Hematopoietic multipotent progenitor cell treated with erythropoietin and hydrocortisone succinate and interleukin-3 and kit ligand, for 8 days (in vitro differentiated cells): ENCODE measurements at places on chromosomes 11 and 22.

GRCh38 chr11:129933262-129933661 lies 37.9 kb upstream of the NFRKB start:
- no peak for DNase-seq

GRCh38 chr11:14315130-14315529 lies 43.9 kb downstream of the RRAS2 start:
- no peak for DNase-seq

- peak; percentile 33 for DNase-seq
Measured at GRCh38 chr11:72239313-72239848, 4.6 kb downstream of the PHOX2A start.

DNA sequence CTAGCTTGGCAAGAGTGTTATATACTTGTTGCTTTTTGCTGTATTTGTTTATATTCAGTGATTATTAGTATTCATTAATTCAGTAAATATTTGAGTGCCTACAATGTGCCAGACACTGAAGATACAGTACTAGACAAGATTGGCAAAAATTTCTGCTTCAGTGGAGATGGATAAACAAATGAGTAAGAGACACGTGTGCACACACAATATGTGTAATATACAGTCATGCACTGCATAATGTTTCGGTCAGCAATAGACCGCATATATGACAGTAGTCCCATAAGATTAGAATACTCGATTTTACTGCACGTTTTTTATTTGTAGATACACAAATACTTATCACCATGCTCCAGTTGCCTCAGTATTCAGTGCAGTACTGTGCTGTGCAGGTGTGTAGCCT lies 104.9 kb upstream of the GAL start:
- no peak for DNase-seq

DNA sequence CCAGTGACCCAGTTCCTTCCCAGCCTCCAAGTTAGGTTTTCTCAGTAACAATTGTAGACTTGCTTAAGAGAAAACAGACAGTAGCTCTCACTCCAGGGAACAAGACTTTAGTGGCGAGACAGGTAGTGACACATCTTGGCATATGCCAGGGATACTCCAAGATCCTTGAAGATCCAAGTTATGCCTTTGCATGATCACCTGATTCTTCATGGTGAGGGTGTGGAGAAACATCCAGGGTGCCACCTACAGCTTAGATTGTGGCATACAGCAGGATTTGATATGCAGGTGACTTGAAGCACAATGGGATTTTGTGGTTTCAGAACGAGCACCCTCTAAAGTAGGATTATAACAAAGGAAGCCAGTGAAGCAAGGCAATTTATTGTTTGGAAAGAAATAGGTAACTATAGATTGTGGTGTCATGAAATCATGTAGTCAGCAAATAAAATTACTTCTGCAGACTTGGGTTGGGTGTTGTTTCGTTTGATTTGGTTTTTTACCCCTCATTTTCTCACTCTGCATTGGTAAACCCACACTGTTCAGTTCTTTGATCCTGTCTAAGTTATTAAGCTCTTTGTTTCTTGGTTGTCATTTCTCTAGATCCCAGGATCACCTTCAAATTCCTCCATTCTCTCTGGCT lies 9.2 kb downstream of the POU2AF3 start:
- no peak for DNase-seq

DNA sequence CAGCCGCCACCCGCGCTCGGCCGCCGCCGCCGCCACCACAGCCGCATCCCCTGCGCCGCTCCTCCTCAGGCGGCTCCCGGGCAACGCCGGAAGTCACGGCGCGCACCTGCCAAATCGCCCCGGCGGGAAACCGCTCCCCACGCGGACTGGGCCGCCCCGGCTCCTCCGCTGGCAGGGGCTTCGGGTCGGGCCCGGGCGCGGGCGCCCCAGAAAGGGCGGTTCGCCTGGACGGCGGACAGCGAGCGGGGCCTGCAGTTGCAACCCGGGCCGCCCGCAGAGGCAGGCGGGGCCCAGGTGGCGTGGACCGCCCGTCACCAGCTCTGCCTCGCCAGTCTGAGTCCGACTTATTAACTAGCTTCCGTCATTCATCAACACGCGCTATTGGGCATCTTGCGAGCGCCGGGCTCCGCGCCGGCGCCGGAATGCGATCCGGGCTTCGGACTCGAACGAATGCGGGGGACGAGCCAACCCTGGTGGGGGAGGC lies at the start of gene HIRA:
TSS of gene HIRA (minus strand) at position 85 of the 484 bp plus-strand sequence. CDS start 257 bp downstream, outside the sequence.
- DNase-seq, result peak; percentile 74

GRCh38 chr22:40203572-40203971 lies 25.8 kb downstream of the TNRC6B start:
- DNase-seq, result no peak

DNA sequence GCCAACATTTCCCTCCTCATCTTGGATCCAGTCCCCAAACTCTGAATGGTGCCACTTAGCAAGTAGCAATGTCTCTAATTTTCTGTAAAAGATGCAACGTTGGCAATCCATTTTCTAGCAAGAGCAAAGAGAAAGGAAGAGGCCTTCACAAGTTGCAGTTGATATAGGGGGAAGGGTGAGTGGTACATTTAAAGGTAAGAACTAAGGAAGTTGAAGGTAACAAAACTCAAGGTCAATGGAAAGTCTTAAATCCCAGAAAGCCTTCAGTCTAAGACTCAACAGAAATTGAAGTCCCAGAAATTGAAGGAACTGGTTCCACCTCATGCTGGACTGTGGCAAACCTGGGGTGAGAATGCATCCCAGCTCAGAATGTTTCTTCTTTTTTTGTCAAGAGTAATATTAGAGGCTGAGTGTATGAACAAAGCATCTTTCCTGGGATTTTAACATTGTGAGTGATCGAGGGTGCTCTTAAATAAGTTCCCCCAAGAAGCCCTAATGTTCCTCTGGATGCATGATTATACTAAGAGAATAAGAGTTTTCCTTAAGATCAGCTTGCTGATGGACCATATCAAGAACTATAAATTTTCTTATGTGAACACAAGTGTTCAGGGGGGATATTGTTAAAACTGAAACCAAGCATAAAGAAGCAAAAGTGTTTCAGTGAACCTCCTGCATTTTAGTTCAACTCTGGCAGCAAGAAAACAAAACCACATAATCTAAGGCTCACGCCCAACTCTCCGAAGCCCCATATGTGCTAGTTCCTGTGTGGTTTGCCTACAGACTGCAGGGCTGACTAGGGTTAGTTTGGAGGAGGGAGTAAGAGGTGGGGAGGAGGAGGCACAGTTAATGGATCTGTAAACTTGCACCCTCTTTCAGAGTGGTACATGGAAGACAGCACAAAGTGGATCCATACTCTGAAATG lies at the start of gene GRAP2:
TSS of gene GRAP2 (plus strand) at position 779 of the 922 bp plus-strand sequence. CDS start 46,023 bp downstream, outside the sequence.
- peak; percentile 83 for DNase-seq
